ENCODE measurements at places on chromosomes 2 and 18. TPM values are rescaled to one million over a fixed set of nuclear protein-coding genes. Genes with fewer than 3 reads are reported as not detected.

DNA sequence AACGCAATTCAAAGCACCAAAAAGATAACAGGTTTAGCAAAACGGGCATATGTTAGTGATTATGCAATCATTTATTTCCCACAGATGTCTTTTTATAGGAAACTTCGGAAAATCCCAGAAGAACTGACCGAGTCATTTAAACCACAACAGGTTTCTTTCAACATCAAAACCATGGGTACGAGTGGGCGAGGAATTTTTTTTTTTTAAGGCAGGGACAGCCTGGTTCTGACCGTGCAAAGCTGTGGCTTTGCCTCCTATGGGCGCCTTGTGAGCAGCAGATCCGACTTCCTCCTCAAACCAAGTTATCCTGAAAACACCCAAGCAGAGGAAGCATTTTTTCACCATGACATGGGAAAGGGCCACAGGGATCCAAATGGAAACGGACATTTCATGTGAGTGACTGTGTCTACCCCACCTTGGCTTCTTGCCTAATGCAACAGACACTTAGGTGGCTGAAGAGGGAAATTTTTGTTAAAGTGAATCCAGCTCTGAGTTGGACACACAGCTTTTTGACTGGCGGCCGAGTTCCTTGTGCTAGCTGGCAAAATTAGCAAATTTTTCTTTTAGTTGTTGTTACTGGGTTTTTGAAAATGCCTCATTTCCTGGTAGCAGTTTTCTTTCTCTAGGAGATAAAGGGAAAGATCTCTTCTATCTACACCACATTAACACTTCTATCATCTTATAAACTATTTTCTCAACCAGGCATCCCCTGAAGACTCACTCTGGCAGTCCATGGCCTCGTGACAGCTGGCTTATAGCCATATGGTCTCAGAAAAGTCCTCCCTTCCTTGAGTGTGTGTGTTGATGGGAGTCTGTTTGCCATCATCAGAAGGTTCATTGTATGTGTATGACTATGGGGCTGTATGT lies 487.4 kb upstream of the ZEB2 start:
- DNase-seq, result no peak
- H3K4me1 ChIP-seq, result peaks cover 8% of the 10 kb centered on the region
- no peaks in the 10 kb centered on the region for H3K36me3 ChIP-seq
- H3K4me3 ChIP-seq, result no peak overlapping the region
- no peaks in the 10 kb centered on the region for H3K27me3 ChIP-seq

- DNase-seq, result peak; percentile 76
- peaks cover 12% of the 10 kb centered on the region for H3K4me1 ChIP-seq
- H3K27me3 ChIP-seq, result no peaks in the 10 kb centered on the region
- no peaks in the 10 kb centered on the region for H3K36me3 ChIP-seq
- H3K27ac ChIP-seq, result peak overlapping the region; percentile 70
- peak overlapping the region; percentile 42 for H3K4me3 ChIP-seq
Measured at GRCh38 chr2:71157124-71157793, 26.8 kb downstream of the MPHOSPH10 start.

GRCh38 chr18:35776473-35776872 lies 194.9 kb downstream of the GALNT1 start:
- no peak overlapping the region for H3K4me3 ChIP-seq
- no peaks in the 10 kb centered on the region for H3K4me1 ChIP-seq
- H3K27me3 ChIP-seq, result no peaks in the 10 kb centered on the region
- DNase-seq, result no peak
- no peaks in the 10 kb centered on the region for H3K36me3 ChIP-seq

- no peaks in the 10 kb centered on the region for H3K27me3 ChIP-seq
- H3K4me3 ChIP-seq, result no peak overlapping the region
- H3K4me1 ChIP-seq, result no peaks in the 10 kb centered on the region
- H3K36me3 ChIP-seq, result no peaks in the 10 kb centered on the region
Measured at GRCh38 chr2:222538535-222538934, 114.2 kb downstream of the SGPP2 start.

DNA sequence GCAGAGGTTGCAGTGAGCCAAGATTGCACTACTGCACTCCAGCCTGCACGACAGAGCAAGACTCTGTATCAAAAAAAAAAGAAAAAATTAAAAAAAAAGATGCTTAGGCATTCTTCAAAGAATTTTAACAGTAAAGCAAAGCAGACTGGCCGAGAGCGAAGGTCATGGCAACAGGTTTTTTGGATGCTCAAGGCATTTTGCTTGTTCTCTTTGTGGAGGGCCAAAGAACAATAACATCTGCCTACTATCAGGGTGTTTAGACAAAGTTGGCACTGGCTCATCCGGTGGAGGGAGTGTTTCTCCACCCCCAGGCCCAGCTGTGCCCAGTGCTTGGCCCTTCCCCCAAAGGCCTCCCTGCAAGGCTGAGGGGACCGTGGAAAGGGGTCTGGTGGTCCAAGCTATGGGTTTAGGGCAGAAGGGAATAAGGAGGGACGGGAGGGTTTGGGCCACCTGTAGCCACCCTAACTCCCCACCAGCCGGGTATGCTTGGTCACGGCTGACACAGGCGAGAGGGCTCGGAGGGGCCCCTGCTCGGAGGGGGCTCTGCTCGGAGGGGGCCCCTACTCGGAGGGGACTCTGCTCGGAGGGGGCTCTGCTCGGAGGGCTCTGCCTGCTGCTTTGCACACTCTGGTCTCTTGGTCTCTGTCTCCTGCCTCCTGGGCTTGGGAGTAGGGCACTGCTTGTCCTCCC lies 26.7 kb upstream of the ALLC start:
- H3K27ac ChIP-seq, result no peak overlapping the region
- no peak overlapping the region for H3K4me3 ChIP-seq
- H3K4me1 ChIP-seq, result no peaks in the 10 kb centered on the region
- DNase-seq, result peak; percentile 30
- no peaks in the 10 kb centered on the region for H3K27me3 ChIP-seq

The PRADC1 gene
- total RNA-seq, result 42.3 TPM

DNA sequence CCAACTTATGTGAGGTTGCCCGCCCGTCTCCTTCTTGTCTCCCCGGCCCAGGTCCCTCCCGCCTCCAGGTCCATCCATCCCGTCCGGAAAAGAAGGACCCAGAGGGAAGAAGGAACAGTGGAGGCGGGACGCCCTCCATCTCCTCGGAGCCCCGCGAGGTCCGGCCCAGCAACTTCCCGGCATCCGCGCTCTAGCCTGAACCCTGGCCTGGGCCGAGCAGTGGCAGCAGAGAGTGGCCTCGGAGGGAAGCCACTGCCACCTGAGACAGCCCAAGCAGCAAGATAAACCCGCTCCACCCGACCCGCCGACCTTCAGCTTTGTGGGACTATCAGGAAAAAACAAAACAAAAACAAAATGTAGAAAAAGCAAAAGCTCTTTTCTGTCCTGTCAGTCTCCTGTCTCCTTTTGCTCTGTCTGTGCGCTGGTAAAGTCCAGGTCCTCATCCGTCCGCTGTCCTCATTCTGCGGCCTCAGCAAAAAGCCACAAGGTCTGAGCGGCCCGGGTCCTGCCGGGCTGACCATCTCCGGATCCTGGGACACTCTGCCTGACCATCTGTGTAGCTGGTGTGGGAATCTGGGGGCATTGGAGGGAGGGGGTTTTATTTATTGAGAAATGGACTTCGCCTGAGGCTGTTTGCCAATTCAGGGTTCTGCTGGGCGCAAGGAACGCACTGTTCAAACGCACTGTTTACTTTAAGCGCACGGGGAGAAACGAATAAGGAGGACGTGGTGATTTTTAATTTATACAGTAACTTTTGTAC lies 3.1 kb downstream of the DLX1 start:
- H3K27me3 ChIP-seq, result peaks cover 100% of the 10 kb centered on the region
- H3K36me3 ChIP-seq, result no peaks in the 10 kb centered on the region
- no peak overlapping the region for H3K4me3 ChIP-seq

The CDK15 gene
- 0.71 TPM for total RNA-seq

The PLCL1 gene
- 13.6 TPM for total RNA-seq

The PAIP2B gene
- 13.2 TPM for total RNA-seq

The ATIC gene
- 42.6 TPM for total RNA-seq

The GPR55 gene
- total RNA-seq, result not detected

The MYCN gene
- 0.55 TPM for total RNA-seq

GRCh38 chr2:61162721-61163120 lies 733 bp downstream of the C2orf74 start:
- DNase-seq, result no peak
- H3K4me3 ChIP-seq, result no peak overlapping the region
- no peak overlapping the region for H3K27ac ChIP-seq
- H3K27me3 ChIP-seq, result no peaks in the 10 kb centered on the region
- H3K4me1 ChIP-seq, result no peaks in the 10 kb centered on the region
- H3K36me3 ChIP-seq, result peaks cover 53% of the 10 kb centered on the region

The SPR gene
- 35.0 TPM for total RNA-seq

DNA sequence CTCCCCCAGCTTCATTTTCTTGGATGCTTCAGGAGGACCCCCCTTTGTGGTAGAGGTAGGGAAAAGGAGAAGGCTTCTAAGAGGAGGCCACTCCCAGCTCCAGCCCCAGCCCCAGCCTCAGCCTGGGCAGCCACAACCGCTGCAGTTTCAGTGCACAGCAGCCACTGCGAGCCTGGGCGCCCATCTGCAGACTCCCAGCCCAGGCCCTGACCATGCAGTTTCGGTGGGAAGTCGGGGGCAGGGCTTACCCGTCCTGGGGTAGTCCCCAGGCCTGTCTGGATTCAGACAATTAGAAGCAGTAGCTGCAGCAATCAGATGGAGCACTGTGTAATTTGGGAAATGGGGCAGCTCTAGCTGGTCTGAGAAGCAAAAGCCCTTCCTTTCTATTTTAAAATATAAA lies 28.6 kb downstream of the ITM2C start:
- no peak overlapping the region for H3K4me3 ChIP-seq
- no peak overlapping the region for H3K27ac ChIP-seq
- H3K4me1 ChIP-seq, result no peaks in the 10 kb centered on the region

GRCh38 chr18:63233334-63233733 lies 86.2 kb downstream of the BCL2 start:
- H3K27ac ChIP-seq, result no peak overlapping the region
- no peaks in the 10 kb centered on the region for H3K27me3 ChIP-seq
- H3K4me1 ChIP-seq, result peaks cover 44% of the 10 kb centered on the region

- DNase-seq, result no peak
- no peak overlapping the region for H3K27ac ChIP-seq
- no peak overlapping the region for H3K4me3 ChIP-seq
- no peaks in the 10 kb centered on the region for H3K4me1 ChIP-seq
- no peaks in the 10 kb centered on the region for H3K27me3 ChIP-seq
- H3K36me3 ChIP-seq, result no peaks in the 10 kb centered on the region
Measured at GRCh38 chr18:60984510-60984909, 348.7 kb upstream of the CDH20 start.

The EVX2 gene
- 2.2 TPM for total RNA-seq

DNA sequence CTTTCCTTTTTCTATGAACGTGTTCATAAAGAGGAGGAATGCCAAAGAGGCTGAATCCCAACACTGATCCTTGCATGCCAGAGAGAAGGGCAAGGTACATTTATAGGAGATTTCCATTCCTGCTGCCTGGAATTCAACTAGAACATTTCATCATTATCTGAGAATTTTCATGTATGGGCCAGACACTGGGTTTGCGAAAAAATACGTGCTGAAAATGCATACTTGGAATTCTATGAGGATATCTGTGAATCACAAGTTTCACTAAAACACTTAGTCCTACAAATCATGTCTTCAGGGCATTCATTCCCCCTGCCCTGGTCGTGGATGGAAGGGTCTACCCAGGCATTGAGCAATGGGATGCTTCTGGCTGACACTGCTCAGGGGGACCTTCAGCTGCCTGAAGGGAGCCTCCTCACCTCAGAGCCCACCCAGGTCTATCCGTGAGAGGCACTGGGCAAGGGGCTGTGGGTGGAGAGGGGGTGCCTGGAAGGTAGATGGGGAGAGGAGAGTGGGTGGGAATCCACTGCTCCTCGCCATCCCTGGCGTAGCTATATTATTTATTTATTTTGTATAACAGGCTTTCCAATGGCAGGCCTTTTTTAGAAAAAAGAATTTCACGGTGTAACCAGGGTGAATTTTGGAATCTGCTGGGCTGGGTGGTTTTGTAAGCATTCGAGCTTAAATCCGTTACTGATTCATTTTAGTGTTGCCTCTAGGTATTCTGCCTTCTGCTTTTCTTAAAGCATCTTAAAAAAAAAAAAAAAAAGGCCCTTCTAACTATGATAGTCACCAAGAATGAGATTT lies 560.6 kb upstream of the ID2 start:
- peak overlapping the region; percentile 9 for H3K27ac ChIP-seq
- H3K4me1 ChIP-seq, result peaks cover 30% of the 10 kb centered on the region
- H3K4me3 ChIP-seq, result no peak overlapping the region
- DNase-seq, result no peak
- no peaks in the 10 kb centered on the region for H3K27me3 ChIP-seq
- no peaks in the 10 kb centered on the region for H3K36me3 ChIP-seq

DNA sequence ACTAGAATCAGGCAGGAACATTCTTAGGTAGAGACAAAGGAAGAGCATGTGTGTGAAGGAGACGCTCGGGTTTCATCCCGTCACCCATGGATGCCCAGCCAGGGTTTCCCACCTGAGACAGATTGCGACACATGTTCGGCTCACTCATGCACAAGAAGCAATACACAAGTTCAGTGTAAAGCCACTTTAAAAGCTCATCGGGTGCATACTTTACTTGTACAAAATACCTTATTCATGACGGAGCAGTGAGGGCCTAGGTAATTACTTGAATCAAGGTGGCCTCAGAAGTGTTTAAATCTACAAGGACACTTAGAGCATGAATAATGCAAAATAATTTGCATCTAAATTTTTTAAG lies 42.0 kb downstream of the ZEB2 start:
- no peaks in the 10 kb centered on the region for H3K36me3 ChIP-seq
- no peak overlapping the region for H3K27ac ChIP-seq
- no peak for DNase-seq
- no peak overlapping the region for H3K4me3 ChIP-seq

DNA sequence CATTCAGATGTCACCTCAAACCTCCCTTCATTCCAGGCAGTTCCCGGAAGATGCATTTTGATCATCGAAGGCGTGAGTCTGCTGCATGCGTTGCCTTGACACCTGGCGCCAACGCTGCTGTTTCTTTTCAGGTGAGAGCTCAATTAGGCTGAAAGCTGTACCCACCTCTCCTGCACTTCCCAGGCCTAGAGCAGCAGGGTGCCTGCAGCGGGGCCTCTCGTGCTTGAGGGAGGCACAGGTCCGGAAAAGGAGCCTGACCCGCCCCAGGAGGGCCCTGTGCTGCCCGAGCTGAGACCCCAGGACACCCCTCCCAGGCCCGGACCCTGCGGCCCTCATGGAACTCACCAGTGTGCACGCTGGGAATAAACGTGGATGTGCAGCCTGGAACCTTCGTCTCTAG lies 31.4 kb upstream of the KCNG2 start:
- peak; percentile 57 for DNase-seq
- no peak overlapping the region for H3K4me3 ChIP-seq
- H3K27ac ChIP-seq, result no peak overlapping the region
- no peaks in the 10 kb centered on the region for H3K4me1 ChIP-seq

GRCh38 chr2:147482111-147482895 lies 362.5 kb upstream of the ACVR2A start:
- no peaks in the 10 kb centered on the region for H3K4me1 ChIP-seq
- H3K27me3 ChIP-seq, result no peaks in the 10 kb centered on the region
- no peak for DNase-seq

GRCh38 chr18:44833786-44834185 lies 153.1 kb downstream of the SETBP1 start:
- no peak for DNase-seq
- peak overlapping the region; percentile 17 for H3K27ac ChIP-seq
- peaks cover 85% of the 10 kb centered on the region for H3K4me1 ChIP-seq
- H3K4me3 ChIP-seq, result no peak overlapping the region
- H3K36me3 ChIP-seq, result no peaks in the 10 kb centered on the region

The VIL1 gene
- total RNA-seq, result 2.8 TPM
